Hypothalamus (tissue), 51 donors: ENCODE measurements at places on chromosomes 3 and 15.

DNA sequence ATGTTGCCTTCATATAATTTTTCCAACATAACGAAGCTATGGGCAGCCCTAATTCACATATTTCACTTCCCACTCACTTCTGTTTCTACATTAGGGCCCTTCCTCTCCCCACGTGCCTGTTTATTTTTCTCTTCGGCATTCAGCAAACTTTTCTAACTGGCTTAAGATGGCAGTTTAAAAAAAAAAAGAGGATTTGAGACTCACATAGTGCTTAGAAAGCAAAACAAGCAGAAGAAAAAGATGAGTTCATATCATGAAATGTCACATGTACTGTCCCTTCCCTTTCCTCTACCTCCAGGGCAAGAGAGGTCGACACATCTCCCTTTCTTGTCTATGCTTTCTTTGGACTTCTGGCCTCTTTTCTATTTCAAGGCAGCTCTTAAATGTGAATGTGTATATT lies 30.6 kb downstream of the SLC49A4 start:
- DNase-seq = no peak

DNA sequence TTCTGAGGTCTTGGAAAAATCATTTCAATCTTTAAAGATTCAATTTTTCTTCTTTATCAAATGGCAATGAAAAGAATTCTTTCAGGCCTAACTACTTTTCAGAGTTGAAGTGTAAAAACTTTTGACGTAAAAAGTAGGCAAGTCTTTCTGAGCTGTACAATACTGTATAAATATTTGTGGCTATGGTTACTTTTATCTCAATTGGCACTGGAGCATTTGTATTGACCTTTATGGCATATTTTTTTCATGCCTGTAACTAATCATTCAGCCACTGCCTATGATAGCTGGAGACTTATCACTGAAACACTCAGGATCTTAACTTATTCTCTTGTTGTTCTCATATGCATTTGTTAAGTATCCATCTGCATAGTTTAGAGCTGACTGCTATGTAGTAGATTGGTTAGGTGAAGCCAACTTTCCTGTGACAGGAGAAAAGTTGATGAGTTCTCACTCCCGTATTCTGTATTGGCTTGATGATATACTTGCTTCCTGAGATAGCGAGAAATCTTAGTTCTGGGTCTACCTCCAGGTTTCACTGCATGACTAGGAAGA lies 290.4 kb upstream of the TBL1XR1 start:
- no peak for DNase-seq

DNA sequence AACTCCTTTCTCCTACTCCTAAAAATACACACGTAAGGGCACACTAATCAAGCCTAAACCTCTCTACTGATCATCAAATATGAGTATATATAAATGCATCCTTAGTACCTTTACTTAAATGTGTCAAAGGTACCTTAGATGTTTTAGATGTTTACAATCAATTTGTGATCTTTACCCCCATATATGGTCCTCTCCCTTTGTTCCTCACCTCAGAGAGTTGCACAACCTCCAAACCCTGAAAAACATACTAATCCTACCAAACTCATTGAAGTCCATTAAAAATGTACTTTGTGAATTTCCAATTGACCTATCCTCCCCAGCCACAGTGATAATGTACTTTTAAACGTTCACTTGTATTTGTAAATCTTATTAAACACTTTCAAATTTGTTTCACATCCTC lies 249.1 kb downstream of the STAG1 start:
- DNase-seq = no peak

GRCh38 chr3:66473181-66473580 lies 27.6 kb downstream of the LRIG1 start:
- no peak for DNase-seq

DNA sequence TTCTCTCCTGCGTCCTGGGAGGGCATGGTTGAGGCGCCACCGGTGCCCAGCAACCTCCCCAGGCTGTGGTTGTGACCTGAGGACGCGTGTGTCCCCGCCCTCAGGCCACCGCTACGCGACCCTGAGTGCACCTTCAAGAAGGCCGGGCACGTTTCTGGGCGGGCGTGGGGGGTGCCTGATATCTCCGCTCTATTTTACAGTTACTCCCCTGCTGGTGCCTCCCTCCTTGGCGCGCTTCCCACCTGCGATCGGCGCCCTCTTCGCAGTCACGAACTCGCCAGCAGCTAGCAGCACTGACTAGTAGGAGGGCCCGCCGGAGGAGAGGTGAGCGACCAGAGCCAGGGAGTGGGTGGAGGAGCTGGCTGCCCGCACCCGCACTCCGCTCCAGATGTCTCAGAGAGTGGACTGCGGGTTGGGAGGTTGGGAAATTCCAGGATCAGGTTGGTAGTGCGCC lies 43.2 kb upstream of the POLG start:
- no peak for DNase-seq
